ENCODE measurements at places on chromosomes 16 and 17.

GRCh38 chr17:46949291-46950174 is 26.6 kb downstream of the GOSR2 start:
- no peak for DNase-seq

- DNase-seq: no peak
These were observed 21.6 kb upstream of the SMPD3 start for GRCh38 chr16:68469796-68470460.

DNA sequence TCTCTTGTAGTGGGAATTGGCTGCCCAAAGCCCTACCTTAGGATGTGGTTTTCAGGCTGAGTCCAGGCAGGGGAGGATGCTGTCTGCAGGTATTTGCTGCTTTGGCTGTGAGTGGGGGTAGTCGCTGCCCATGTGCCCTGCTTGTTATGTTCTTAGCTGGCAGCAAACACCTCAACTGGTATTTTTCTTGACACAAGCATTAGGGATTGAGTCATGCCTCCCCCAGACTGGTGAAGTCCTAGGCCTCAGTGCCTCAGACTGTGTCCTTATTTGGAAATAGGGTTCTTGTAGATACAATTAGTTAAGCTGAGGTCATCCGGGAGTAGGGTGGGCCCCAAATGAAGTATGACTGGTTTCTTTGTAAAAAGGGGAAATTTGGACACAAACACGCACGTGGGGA is 808.3 kb upstream of the EEF2KMT start:
- DNase-seq: no peak

DNA sequence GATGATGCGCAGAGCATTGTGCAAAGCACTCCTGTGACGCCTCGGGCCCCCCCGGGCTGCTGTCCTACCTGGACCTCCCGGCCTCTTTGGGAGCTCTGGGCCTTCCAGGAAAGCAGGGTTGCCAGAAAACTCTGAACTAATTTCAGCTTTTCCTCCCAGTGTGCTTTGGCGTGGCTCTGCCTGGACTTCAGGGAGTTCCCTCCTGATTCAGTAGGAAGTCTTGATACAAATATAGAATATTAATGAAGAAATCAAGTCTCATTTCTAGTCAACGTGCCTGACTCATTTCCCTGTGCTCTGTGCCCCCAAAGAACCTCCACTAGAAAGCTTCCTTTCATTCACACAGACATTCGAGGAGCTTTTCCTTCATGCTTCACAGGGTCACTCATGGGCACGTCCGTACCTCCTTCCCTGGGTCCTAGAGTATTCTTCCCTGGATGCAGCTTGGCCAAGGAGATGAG is 84.0 kb upstream of the NOL11 start:
- DNase-seq: no peak

- DNase-seq: no peak
These were observed 56.3 kb upstream of the ADAMTS18 start for GRCh38 chr16:77491091-77491490.

DNA sequence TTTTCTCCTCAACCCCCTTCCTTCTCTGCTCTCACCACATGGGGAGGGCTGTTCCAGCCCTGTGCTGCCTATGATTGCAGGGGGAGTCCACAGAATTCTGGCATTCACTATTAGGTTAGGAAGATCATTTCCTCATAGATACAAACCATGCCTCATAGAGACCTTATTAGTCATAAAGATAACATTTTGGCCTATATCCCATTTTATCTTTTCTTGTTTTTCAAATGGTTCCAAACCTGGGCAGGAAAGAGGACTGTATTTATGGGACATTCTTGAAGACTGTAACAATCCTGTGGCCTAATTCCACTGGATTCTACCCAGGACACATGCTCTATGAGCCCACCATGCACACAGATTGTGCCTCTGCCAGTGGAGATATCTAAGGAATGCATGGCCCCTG is 51.7 kb downstream of the ASIC2 start:
- DNase-seq: no peak

DNA sequence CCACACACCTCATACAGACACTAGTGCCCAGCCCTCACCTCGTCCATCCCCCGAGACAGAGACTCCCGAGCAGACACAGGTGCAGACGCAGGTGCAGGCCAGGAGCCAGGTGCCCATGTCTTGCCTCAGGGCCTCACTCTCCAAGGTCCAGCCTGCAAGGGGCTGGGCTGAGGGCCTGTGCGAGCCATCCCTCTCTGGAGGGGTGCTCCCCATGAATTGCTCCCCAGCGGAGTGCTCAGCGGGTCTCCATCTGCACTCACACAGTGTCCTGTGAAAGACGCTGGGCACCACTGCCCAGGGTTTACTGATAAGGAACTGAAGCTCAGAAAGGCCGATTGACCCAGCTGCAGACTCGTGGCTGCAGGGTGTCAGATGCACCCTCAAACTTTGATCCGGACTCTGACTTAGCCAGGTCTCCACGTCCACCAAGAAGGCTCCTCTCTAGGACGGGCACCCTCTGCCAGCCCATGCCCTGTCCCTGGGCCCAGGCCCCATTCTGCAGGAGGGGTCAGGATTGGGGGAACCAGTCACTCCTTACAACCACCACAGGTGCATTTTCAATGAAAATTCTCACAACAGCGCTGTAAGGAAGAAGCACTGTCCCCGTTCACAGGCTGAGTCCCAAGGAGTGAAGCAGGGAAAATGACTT is 16.9 kb downstream of the POLR3K start:
- no peak for DNase-seq

DNA sequence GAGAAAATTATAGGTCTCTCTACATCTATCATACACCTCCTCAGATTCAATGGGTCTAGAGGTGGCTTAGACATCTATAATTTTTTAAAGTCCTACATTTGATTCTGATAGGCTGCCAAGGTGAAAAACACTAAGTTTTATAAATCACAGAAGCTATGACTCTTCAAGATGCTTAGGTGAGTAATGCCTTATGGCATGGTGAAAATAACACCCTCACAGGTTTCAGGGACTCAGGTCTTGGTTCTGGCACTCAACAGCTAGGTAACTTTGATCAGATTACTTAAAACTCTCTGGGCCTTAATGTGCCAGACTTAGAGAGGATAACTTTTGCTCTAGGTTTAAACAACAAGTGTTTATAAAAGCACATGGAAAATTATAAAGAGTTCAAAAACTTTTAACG is 2.0 kb upstream of the COX10 start:
- no peak for DNase-seq

- no peak for DNase-seq
These were observed 106.8 kb upstream of the NOG start for GRCh38 chr17:56486732-56487131.

DNA sequence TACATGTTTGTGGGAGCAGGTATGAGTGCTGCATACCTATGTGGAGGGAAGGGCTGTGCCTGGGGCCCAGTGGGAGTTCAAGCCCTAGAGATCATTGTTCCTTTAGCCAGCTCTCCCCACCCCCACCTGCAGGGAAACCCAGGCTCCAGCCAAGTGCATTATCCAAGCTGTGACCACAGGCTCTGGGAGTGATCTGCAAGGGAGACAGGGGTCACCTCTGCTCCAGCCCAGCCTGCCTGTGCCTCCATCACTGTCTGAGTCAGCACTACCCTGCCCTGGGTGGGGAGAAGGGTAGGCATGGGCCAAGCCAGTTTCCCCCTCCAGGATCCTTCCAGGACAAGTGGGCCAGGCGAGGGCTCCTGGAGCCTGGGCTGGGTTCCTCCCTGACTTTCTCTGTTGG is 32.1 kb upstream of the SBK1 start:
- DNase-seq: no peak
